ENCODE measurements at places on chromosomes 2 and 18.

DNA sequence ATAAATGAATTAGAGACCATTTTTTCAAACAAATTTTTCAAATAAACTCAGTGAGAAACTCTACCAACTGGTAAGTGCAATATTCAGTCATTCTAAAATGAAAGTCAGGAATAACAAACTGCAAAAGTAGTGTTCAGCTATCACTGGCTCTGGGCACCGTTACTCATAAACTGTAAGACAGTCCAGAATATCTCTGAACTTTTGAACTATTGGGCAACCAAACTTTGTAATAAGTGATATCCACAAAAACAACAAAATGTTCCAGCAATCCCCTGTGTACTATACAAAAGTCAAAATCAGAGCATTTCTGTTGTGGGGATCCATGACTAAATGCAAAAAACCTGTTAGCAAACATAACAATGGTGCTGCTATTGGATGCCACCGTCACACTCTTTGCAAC, 56.3 kb downstream of the SLC25A12 start:
- DNase-seq = no peak

DNA sequence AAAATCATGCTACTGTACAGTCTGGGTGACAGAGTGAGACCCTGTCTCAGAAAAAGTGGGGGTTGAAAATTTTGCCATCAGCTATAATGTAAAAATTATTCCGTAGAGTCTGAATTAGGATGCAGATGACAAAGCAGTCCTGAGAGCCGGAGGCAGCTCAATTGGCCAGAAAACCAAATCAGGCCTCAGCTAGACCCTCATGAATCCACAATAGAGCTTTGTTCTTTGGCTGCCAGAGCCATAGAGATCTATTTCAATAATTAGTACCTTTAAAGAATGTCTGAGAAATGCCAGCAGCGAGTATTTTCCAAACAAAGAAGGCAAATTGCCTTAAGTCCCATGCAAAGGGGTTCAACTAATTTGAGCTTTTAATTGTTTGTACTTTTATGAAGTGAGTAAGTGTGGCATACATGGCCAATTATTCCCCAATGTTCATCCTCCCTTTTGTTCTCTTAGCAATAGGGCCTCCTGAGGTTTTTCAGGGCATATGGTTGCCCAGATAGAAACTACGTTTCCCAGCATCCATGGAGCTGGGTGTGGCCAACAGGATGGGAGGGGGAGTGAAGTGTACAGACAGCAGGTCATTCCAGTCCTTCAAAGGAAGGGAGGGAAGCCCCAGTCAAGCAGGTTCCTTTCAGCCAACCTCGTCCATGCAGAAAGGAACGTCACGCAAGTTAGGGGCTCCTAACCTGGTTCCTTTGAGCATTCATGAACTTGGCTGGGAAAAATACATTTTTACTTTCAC, 211.3 kb upstream of the APCDD1 start:
- DNase-seq = peak; percentile 73

DNA sequence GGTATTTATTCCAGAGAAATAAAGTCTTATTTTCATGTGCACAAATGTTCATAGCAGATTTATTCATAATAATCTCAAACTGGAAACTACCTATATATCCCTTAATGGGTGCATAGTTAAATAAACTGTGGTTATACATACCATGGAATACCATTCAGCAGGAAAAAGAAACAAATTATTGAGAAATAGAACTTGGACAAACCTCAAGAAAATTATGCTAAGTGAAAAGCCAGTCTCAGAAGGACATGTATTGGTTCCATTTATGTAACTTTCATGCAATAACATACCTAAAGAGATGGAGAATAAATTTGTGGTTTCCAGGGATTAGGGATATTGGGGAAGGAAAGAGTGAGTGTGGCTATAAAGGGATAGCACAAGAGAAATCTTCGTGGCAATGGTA, 452.6 kb downstream of the SETBP1 start:
- DNase-seq = no peak

GRCh38 chr18:49519101-49519971, 32.3 kb upstream of the C18orf32 start:
- no peak for DNase-seq

DNA sequence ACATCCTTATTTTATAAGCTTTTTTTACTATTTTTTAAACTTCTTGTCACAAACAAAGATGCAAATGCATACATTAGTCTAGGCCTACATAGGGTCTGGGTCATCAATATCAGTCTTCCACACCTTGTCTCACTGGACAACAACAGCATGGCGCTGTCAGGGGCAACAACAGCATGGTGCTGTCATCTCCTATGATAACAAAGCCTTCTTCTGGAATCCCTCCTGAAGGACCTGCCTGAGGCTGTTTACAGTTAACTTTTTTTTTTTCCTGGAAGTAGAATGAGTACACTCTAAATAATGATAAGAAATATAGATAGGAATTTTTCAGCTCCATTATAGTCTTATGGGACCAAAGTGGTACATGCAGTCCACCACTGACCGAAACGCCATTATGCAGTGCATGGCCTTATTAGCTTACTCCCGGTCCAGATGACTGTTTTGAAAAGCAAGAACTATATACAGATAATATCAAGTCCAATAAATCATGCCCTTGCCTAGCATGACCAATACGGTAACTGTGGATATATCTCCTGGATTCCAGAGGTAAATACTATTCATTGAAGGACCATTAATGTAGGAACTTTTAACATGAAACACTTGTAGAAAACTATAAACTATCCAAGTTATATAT, 38.4 kb downstream of the TCF4 start:
- DNase-seq = no peak

DNA sequence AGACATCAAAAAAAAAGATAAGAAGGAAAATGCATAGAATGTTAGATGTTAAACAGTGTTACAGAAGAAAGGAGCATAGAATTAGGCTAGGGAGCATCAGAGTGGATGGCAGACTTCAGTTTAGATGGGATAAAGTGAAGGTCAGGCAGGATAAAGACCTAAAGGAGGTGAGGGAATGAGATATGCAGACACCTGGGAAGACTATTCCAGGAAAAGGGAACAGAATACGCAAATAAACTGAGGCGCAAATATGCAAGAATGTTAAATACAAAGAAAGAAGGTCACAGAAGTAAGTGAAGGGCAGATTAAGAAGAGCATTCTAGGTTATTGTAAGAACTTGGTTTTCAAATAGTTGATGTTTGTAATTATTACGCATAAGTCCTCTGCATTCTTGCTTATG, 116.3 kb upstream of the REG3A start:
- no peak for DNase-seq

- no peak for DNase-seq
Measured at GRCh38 chr2:223979730-223980396, 22.6 kb downstream of the MRPL44 start.

GRCh38 chr2:133346654-133347053, 221.6 kb downstream of the NCKAP5 start:
- no peak for DNase-seq

- no peak for DNase-seq
Measured at GRCh38 chr18:48866028-48866733, 84.6 kb downstream of the SMAD7 start.

DNA sequence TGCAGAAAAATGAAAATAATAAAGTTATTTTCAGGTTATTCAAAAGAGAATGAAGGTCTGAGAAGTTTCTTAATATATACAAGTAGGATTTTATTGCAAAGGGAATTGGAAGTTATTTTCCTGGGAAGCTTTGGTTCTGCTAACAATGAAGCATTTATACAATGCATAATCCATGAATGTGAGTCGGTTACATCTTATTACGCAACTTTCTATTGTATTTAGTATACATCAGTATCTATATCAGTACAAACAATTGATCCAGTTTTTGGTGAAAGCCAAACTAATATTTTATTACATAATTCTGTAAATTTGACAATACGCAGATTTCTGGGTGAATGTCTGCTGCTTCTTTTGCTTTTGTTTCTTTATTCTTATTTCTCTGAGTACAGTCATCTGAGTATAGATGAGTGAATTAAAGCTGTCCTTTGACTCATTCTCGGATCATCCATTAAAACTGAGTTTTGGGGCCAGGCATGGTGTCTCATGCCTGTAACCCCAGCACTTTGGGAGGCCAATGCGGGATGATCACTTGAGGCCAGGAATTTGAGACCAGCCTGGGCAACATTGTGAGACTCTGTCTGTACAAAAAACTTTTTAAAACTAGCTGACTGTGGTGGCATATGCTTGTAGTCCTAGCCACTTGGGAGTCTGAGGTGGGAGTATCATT, 108.5 kb downstream of the SOCS6 start:
- no peak for DNase-seq

GRCh38 chr2:179424571-179424970, 159.9 kb upstream of the SESTD1 start:
- no peak for DNase-seq

DNA sequence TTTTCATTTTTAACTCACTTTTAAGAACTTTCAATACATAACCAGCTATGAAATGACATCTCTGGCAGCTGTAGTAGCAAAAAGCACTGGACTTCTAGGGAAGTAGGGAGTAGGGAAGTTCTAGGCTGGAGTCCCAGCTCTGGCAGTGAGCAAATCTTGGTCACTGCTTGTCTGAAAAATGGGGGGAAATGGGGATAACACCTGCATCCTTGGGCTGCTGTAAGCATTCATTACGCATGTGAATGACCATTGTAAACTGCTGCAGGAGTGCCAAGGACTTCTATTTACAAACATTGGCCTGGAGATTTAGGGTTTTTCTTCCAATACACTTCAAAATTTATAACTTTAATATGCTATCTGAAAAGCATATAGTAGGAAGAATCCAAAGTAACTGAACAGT, 972 bp upstream of the MPP4 start:
- no peak for DNase-seq

- no peak for DNase-seq
Measured at GRCh38 chr2:108942231-108942825, 46.7 kb downstream of the EDAR start.

- peak; percentile 26 for DNase-seq
Measured at GRCh38 chr2:68279691-68280090, 27.4 kb upstream of the PPP3R1 start.

DNA sequence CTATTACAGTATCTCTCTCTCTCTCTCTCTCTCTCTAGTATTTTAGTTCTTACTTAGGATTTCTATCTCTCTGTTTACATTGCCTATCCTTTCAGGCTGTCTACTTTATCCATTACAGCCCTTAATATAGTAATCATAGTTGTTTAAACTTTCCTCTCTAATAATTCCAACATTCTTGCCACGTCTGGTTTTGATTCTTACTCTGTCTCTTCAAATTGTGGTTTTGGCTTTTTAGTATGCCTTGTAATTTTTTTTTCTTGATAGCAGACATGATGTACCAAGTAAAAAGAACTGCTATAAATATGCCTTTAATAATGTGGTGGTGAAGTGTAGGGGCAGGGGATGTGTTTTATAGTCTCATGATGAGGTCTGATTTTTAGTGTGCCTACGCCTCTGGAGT, 1809.5 kb upstream of the CELF4 start:
- DNase-seq = no peak

- DNase-seq = no peak
Measured at GRCh38 chr2:63763391-63763941, 78.2 kb upstream of the UGP2 start.

- no peak for DNase-seq
Measured at GRCh38 chr2:232488097-232488711, 570 bp upstream of the ECEL1 start.

- no peak for DNase-seq
Measured at GRCh38 chr18:75433098-75433497, 5.6 kb upstream of the SMIM21 start.

DNA sequence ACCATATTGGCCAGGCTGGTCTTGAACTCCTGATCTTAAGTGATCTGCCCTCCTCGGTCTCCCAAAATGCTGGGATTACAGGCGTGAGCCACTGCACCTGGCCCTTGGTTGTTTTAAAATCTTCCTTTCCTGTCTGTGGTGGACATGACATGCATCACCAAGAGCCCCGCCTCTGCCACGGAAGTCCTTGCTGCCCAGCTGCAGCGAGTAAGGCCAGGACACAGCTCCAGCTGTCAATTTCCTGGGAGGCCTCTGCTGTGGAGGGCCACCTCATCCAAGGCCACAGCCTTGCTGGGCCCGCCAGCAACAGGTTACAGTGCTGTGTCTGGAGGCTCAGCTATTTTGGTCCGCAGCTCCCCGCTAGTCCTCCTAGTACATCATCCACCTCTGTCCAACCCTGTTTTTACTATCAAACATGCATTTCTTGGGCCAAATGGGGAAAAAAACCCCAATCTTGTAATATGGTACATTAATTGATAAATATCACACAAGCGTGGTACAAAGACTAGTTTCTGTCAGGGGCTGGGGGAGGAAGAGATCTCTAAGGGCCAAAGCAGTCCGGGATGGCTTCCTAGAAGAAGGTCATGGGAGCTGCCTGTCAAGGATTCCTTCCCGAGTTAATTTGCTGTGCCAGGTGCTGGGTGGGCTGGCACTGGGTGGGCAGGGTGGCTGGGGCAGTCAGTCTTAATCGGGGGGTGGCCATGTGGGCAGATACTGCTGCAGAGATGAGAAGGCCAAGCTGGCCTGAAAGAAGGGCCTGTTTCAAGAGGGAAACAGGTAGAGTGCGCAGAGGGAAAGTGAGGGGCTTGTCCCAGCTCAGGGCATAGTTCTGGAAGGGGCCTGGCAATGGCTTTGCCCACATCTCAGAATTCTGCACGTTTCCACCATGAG, 100.5 kb downstream of the INHBB start:
- no peak for DNase-seq

DNA sequence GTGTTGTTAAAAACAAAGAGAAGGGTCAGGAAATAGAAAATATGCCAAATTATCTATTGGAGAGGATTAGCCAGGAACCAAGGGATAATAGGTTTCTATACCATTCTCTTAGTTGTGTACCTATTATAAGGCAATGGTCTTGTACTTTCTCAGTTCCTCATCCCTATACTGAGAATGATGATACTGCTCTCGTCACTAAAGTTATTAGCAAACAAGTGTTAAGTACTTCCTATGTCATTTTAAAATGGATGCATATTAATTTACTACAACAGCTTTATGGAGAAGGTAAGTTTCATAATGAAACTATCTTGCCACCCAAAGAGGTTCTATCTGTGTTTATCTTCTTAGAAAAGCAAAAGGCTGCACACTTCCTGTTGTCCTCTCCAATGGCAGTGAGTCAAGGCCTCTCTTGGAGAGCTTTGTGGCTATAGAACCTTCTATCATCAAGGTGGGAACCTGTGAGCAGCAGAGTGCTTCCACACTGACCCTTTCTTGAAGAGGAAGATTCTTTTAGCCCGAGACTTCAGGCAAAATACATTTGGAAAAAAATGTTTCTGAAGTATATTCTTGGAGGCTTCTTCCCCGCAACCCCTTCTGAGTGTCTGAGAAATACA, 460.7 kb upstream of the FANCL start:
- no peak for DNase-seq

GRCh38 chr18:28514699-28515098, 337.8 kb upstream of the CDH2 start:
- no peak for DNase-seq

DNA sequence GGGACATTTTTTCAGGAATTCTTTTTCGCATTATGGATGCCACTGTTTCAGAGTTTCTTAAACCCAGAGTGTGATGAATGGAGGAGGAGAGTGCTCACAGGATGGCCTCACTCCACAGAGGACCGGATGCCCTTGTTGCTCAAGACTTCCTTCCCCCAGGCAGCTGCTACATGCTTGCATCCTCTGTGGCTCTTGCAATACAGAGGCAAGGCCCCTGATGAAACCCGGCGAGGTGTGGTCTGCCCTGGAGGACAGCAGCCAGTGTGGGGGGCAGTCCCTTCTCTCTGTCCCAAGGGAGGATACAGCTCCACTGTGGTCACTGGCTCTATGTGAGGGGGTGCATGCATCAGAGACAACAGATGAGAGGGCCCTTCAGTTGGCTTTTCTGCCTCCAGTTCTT, 109.6 kb downstream of the SH3RF3 start:
- DNase-seq = no peak
